ENCODE measurements at places on chromosomes 6 and 20.

DNA sequence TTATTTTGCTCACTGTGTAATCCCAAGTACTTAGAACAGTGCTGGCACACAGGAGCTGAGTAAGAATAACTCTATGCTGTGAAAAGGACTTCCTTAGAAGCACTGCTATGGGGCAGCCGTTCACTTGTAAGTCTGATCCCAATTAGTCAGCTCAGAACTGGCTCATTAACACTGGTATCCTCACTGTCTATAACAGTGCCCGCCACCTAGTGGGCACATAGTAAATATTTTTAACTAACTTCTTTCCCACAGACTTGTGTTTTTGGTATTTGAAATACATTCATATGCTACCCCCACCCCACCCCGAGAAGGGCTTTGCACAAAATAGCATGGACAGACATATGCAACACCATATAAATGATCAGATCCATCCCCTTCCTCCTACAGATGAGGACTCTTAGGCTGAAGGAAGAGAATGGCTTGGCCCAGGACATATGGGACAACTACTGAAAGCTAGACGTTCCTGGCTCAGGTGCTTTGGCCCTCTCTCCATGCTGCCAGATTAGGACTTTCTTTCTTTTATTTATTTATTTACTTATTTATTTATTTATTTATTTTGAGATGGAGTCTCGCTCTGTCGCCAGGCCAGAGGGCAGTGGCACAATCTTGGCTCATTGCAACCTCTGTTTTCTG lies 47.1 kb downstream of the DST start:
- DNase-seq, result peak; percentile 25

DNA sequence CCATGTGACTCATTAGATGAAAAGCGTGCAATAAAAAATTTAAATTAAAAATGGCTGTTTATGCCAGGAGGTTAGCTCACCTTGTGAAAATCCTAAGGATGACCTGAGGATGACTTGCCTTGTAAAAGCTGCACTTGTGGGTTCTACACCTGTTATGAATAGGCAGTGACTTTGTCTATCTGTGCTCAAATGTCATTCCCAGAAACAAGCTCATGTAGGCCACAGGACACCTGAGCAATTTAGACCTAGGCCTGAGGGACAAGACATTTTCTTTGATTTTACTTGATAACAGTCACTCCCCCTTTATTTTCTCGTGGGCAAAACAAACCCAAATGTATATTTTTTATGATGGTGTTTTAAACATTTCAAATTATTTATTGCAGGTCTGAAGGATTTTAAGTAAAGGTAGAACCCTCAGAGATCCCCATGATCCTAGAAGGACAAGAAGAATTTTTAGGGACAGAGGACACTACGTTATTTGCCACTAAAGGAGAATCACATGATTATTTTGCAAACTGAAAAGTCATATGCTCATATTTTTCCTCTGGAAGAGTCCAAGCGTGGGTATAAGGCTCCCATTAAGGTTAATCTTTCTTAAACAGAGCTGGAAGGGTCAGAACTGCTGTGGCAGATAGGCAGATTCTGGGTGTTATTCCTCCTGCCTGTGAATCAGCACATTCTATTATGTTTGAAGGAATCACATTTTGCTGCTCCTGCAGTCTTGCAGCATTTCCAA lies 277.5 kb upstream of the MAN1A1 start:
- no peak for DNase-seq

DNA sequence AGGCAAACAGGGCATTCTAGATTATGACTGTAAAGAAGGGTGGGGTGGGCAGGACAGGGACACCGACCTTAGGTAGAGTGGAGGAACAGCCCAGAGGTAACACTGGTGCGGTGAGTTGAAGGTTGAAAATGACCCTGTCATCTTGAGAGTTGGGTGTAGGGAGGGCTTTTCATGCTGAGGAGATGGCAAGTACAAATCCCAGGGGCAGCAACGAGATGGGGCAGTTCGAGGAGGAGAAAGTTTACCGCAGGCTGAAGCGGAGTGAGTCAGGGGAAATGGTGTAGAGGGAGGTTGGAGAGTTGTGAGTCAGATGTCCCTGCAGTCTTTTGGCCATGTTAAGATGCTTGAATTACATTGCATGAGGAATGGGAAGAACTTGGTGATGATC lies 101.1 kb downstream of the HIVEP1 start:
- no peak for DNase-seq

DNA sequence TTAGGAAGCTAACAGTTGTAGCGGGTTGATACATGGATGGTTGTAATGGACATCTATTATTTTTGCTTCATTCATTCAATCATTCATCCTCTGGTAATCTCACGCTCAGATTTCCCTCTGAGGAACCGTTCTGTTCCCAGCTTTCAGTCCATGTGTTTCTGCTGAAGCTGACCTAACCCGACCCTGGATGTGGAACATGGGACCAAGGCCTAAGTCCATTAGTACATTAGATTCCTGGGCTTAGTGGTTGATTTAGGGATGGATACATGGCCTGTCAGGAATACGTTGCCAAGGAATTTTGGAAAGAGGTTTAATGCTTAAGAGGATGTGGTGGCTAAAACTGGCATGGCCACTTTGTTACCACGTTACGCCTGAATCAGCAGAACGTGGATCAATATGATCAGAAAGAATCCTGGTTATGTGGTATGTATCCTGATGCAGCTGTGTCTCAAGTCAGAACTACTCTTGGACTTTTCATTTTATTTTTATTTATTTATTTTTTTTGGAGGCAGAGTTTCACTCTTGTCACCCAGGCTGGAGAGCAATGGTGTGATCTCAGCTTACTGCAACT lies 4.1 kb upstream of the DHX35 start:
- no peak for DNase-seq

GRCh38 chr20:38157635-38158495 lies 7.2 kb downstream of the TGM2 start:
- DNase-seq, result no peak

DNA sequence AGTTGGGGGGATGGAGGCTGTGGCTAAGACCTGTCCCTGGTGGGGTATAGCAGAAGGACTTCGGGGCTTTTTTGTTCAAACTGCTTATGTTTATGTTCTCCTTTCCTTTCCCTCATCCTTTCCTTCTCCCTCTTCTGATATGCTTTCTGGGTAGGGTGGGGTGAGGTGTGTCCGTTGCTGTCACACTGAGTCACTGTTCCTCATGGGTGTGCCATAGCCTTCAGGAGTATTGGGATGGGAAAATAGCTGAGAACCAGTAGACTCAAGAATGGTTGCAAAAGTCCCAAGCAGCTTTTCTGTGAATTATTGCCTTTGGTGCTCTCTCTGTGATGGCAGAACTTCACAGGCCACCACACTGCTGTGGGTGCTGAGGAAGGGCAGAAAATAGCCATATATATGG lies 39.6 kb downstream of the TPD52L1 start:
- no peak for DNase-seq

DNA sequence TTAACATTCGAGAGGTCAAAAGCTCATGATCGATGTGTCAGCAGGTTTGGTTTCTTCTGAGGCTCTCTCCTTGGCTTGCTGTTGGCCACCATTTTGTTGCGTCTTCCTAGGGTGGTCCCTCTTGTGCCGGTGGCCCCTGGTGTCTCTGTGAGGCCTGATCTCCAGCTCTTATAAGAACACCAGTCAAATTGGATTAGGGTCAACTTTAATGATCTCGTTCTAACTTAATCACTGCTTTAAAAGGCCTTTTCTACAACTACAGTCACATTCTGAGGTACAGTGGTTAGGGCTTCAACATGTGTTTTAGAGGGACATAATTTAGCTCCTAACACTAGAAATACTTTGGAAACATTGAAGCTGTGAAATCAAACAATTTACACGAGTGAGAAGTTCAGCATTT lies 240.8 kb upstream of the KCNQ5 start:
- DNase-seq, result no peak

- DNase-seq, result no peak
Observed at GRCh38 chr6:27288136-27289044, 23.7 kb downstream of the POM121L2 start.

GRCh38 chr6:29749668-29750067 lies 26.4 kb downstream of the HLA-F start:
- DNase-seq, result peak; percentile 23

DNA sequence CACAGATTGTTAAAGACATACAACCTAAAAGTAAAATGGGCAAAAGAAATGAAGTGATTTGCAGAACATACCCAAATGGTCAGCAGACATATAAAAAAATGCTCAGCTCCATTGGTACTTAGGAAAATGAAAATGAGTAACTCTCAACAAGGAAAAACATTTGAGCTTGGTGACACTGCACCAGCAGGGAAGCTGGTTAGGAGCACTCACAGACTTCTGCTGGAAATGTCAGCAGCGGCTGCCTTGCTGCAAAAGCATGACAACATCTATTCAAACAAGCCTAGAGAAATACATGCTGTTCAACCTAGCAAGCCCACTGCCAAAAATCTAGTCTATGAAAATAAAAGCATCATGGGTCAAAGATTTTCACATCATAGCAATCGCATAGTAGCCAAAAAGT lies 99.0 kb upstream of the FOXQ1 start:
- no peak for DNase-seq

- DNase-seq, result no peak
Observed at GRCh38 chr6:130585587-130585986, 219.8 kb downstream of the TMEM200A start.

DNA sequence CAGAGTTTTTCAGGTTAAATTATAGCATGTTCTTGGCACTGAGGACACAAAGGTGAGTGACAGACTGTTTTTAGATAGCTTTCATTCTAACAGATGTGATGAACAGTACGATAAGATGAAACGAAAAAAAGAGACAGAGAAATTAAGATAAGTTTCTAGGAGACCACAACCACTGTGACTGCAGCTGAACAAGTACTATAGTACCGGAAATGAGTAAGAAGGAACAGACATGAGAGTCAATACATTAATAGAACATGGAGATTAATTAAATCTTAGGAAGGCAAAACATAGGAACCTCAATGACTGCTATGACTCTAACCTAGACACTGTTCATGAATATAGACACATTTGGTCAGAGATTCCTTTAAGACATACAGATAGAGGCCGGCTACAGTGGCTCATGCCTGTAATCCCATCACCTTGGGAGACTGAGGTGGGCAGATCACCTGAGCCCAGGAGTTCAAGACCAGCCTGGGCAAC lies 40.2 kb downstream of the HBS1L start:
- DNase-seq, result no peak

DNA sequence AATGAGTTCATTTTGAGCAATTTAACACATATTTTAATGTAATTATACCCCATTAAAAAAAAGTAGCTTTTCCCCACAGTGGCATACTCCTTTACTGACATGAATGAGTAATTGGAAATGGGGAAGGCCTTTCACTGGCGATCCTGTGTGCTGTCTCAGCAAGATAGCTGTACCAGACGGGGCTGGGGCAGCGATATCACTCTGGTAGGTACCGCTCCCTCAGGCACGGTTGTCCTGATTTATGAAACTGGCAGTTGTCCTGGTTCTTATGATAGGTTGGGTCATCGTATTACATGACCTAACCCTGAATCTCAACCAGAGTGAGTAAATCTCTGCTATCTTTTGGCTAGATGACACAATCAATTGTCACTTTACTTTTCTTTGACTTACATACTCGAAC lies 355.0 kb upstream of the MAP3K7 start:
- DNase-seq, result no peak

GRCh38 chr6:125154118-125154760 lies 666 bp downstream of the TPD52L1 start:
- peak; percentile 19 for DNase-seq

GRCh38 chr6:111406200-111406721 lies 76.8 kb downstream of the REV3L start:
- DNase-seq, result peak; percentile 22

All from muscle of back (tissue), 13 donors.